NCI-H526 treated with DMSO at 0.1 percent for 48 hours (cell line): ENCODE measurements at places on chromosomes 4 and X.

DNA sequence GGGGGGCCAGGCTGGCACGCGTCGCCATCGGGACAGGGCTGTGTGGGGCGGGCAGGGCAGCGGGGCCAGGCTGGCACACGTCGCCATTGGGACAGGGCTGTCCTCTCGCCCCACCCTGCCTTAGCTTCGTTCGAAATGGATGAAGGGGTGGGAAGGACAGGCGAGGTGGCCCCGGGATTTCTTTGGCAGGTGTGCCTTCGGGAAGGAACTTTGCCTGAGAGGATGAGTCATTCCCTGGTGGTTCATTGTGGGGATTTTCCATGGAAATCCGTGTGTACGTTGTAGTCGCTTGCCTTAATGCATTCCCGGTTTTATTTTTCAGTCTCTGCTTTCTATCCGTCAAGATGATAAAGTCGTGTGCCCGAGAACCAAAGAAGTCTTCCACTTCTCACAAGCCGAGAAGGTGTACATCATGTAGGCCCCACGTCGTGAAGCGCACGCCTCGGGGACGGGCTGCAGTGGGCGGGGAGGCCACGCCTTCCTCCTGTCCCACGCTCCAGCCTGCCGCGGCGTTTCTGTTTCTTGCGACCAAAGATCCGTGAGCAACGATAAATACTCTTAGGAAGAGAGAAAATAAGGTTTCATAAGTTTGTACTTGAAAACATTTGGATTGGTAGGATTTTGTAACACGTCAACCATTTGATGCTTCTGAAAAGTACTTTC is 8.1 kb upstream of the UVSSA start:
- no peak for DNase-seq

DNA sequence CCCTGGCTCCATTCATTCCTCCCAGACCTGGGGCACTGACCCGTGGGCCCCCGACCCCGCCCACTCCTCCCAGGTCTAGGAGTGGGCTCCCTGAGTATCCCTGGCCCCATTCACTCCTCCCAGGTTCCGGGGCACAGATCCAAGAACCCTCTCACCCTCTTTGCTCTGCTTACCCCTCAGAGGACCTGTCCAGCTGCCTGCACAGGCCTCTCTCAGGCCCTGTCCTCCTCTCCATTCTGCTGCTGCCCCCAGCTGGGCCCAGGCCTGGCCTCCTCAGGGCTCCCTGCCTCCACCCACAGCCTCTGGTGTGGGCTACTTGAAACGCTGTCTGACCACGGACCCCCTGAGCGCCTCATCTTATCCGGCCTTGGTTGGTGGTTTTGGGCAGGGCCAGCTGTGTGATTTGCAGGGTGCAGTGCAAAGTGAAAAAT is 217.7 kb upstream of the PSAPL1 start:
- DNase-seq: no peak

GRCh38 chrX:80812176-80812575 is 2.5 kb upstream of the BRWD3 start:
- peak; percentile 8 for DNase-seq

DNA sequence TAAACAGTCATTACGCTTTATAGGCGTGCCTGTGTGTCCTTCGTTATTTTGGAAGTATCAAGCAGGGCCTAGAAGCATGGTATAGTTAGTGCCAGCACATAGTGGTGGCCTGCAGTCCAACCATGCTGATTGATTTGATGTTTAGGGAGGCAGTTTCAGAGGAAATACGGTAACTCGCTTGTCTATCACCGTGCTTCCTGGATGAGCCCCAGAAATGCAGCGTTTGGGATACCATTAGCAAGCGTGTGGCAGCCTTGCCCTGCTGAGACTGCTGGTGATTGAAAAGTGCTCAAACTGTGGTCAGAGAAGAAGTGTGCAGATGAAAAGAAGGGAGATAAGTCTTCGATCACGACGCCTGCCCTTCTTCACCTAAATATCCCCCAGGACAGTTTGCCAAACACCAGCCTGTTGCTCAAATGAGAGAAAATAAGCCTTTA is 158.4 kb downstream of the CHIC2 start:
- peak; percentile 86 for DNase-seq

- no peak for DNase-seq
These were observed 94.9 kb downstream of the EMCN start for GRCh38 chr4:100422894-100423293.
